Kidney glomerular epithelial cell (primary cell): ENCODE measurements at places on chromosomes 1 and 21.

DNA sequence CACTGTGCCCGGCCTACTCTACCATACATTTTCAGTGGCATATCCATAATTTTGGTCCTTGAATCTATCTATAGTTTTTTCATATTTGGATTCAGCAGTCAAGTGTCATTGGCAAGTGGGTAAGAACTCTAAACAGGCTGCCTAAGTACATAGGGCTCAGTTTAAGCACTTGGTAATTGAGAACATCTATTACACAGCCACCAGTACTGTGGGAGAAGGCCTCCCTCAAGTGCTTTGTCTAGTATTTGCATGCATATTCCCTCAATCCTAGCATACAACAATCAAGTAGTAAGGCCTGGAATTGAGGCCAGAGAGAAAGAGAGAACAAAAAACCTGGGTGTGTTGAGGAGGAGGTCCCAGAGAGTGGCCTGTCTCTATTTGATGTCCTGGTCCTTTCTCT, 325.2 kb downstream of the USP25 start:
- no peak for DNase-seq

- DNase-seq, result no peak
These were observed 49.8 kb downstream of the BCAR3 start for GRCh38 chr1:93631626-93632365.

- DNase-seq, result no peak
These were observed 140.0 kb upstream of the GRIK3 start for GRCh38 chr1:37174341-37174740.

GRCh38 chr1:112358061-112358770, 37.8 kb upstream of the CTTNBP2NL start:
- DNase-seq, result no peak

- DNase-seq, result peak; percentile 46
These were observed at the start of gene TMEM63A for GRCh38 chr1:225881959-225882693. TSS of gene TMEM63A (minus strand) at chr1:225882380. CDS start at chr1:225877580, 4,800 bp downstream.

DNA sequence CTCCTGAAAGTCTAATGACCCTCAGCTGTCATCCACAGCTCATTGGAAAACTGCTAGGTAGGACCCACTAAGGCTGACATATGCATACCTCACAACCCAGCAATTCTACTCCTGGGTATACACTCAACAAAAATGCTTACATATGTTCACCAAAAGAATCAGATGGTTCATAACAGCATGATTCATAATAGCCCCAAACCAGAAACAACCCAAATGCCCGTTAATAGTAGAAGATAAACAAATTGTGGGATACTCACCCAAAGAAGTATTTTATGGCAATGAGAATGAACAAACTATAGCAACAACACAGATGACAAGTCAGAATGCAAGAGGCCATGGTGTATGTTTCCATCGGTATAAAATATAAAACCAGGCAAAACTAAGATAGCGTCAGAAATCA, 124.6 kb downstream of the HLCS start:
- no peak for DNase-seq

GRCh38 chr1:77718181-77718580, 35.7 kb upstream of the ZZZ3 start:
- no peak for DNase-seq

GRCh38 chr1:197921235-197922069, 4.3 kb downstream of the LHX9 start:
- no peak for DNase-seq

DNA sequence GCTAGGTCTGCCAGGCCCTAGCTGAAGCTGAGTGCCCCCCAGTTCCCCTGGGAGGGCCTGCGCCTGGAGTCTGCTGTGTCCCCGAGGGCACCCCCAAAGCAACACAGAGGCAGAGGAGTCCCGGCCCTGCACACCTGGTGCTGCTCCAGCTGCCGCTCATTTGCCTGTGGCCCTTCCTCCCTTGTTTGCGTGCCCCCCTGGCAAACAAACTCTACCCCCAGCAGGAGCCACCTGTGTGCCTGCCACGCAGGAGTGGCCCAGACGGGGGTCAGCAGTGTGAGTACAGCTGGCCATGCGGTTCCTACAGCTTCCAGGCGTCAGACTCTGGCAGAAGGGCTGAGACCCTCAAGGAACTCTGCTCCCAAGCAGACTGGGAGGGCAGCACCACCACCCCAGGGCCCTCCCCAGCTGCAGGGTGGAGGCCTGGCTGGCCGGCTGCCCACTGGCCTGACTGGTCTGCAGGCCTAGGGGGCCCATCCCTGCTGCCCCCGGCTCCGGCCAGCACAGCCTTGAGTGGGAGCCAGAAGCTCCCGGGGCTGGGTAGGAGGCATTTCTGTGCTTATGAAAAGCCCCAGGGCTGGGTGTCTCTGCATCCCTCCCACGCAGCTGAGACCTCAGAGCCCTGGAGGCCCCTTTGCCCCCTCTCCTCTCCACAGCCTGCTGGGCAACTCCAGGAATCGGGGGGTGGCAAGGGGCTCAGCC, 563 bp upstream of the TAS1R3 start:
- no peak for DNase-seq

GRCh38 chr1:23343221-23344110, 618 bp downstream of the HNRNPR start:
- peak; percentile 80 for DNase-seq

DNA sequence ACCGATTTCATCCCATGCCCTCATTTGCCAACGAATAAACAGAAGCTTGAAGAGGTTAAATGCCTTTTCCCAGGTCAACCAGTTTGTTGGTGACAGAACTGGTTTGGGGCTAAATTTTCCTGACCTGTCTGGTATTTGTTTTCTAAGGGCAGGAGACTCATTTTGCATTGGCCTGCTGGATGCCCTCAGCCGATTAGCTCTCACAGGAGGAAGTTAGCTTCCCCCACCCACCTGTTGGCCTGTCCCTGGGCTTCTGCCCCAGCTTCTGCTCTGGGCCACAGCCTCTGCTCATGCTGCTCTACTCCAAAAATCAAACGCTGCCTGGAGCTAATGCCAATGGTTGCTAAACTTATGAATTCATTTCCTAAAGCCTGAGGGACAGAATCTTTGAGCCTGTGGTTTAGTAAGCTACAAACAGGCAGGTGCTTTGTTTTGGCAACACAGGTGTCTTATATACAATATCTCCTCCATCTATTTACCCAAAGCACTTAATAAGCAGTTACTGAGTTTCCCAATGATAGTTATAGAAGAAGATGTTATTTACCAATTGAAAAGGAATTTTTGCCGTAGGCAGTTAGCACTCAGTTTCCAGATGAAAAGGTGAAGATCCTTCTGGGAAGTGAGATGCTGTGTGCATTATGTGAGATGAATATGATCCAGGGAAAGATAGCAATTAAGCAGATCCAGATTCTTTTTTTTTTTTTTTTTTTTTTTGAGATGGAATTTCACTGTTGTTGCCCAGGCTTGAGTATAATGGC, 82.3 kb downstream of the TM2D1 start:
- no peak for DNase-seq

DNA sequence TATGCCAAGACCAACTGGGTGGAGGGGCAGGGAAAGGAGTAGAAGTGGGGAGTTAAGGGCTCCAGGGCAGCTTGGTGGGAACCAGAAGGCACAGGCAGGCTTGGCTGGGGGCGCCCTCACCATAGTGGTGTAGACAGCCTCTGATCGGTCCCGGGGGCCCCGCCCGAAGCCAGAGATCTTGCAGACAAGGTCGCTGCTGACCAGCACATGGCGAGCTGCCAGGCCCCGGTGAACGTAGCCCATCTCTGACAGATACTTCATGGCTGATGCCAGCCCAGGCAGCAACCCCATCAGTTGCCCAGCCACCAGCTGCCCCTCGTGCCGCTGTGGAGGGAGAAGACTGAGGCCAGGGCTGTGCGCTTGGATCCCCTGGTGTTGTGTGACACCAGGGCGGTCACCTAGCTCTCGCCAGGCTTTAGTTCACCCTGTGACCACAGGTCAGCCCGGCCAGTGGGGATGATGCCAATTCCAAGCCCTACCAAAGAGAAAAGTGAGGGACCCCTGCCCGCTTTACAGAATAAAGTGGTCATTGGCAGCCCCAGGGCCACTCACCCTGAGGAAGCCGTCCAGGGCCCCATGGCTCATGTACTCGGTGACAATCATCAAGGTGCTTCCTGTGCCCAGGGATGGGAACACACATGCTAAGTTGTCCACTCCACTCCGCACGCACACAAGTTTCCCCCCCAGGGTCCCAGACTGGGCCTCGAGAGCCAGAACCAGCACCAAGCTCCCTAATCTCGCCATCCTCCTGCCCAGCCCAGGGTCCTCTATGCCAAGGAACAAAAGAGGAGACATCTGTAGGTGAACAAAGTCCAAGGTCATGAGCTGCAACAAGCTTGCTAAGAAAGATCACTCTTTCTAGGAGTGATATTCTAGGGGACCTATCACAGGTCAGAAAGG, 28.2 kb downstream of the CDCA8 start:
- no peak for DNase-seq

GRCh38 chr1:186802388-186802787, 26.4 kb upstream of the PLA2G4A start:
- DNase-seq, result no peak

- no peak for DNase-seq
These were observed 36.5 kb downstream of the EVA1C start for GRCh38 chr21:32448803-32449594.

DNA sequence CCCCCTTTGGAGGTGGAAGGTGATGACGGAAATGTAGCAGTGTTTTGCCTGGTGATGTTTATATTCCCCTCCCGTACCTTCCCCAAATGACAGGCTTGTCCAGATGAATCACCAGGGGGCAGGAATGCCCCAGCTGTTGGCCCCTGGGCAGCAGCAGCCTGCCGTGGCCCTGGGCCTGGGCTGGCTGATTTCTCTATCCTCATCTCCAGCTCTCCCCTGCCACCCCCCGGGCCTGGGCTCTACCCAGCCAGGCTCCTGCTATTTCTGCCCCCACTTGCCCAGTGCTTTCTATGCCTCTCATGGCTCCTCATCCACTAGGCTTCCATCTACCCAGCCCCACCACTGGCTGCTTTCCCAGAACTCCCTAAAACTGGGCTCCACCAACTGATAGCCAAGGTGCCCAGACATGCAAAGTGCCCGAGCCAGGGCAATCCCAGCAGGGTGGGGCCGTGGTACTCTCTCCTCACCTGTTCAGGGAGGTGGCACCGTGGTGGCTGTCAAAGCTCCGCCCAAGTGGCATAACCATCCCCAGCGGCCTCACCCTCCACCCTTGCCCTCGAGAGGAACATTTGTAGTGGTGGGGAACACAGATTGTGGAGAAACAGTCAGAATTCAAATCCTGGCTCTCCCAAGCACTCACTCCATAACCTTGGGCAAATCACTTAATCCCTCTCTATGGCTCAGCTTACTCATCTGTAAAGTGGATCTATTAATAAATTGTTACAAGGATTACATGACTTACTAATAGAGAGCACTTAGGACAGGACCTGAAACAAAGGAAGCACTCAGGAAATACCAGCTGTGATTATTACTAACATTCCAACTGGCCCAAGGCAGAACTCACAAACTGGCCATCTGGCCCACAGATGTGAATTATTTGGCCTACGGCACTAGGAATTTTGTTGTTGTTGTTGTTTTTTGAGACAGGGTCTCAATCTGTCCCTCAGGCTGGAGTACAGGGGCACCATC, 12.8 kb upstream of the ECE1 start:
- no peak for DNase-seq

DNA sequence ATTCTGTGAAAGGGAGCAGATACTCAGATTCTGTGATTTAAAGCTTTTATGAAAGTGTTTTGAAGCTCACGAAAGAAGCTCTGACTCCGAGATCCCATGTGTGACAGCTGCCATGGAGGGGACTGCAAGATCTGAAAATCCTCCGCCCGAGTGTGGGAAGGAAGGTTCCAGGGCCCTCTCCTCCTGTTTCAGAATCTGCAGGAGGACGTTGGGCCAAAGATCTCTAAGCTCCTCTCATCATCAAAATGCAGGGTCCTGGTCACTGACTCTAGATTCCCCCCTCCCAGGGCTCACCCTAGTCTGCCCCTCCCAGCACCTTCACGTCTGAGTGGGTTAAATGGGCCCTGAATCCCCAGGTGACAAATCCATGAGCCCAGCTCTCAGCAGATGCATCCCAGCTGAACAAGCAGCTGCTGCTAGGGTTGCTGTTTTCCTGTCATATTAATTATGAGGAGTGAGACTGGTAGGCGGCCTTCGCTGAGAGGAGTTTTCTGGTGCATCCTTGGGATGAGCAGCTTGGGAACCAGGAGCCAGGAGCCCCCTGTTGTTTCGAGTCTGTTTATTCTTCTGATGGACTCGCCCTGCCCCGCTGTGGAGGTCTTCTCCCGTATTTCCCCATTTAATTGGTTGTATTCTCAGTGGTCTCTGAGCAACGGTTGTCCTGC, 402.0 kb downstream of the MATN1 start:
- DNase-seq, result no peak

DNA sequence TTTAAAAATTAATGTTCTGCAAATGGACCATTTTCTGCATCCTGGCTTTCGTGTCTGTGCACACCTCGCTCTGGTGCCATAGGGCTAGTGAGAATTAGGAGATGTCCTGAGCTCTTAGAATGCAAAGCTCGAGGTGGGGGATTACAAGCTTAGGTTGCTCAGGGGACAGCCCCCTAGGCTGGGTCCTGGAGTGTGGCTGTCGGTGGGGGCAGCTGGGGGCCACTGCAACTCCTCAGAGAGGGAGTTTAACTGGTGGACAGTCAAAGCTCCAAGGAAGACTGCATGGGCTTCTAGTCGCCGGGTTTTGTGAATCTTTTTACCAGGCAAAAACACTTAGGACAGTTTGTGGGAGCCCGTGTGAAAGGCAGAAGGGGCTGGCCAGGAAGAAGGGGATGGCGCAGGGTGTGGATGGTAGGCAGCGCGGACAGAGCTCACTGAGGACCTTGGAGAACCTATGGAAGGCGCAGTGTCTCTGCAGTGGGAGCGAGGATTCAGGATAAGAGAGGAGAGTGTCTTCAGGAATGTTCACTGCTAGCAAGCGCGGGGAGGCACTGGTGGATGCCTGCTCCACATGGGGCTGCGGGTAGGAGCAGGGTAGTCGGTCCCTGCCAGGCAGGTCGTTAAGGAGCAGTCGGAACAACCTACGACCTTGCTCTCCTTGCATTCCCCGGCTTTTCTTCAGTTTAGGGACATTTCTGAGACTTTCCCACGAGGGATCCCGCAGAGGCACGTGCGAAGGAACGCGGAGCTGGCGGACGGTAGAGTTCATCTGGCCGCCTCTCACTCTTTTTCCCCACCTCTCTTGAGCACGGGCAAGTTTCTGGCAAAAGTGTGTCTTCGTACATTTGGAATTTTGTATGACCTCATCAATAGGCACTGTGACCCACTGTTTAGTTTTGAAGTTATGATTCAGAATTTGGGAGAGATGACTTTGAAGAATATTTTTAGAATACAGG, 12.9 kb upstream of the KCNE1 start:
- DNase-seq, result peak; percentile 20

- peak; percentile 40 for DNase-seq
These were observed 705 bp downstream of the KHDRBS1 start for GRCh38 chr1:32014199-32014947.

GRCh38 chr1:116002781-116003420, 26.6 kb downstream of the SLC22A15 start:
- no peak for DNase-seq

GRCh38 chr1:186272486-186272885, 102.6 kb downstream of the TPR start:
- no peak for DNase-seq

GRCh38 chr1:21604208-21604957, 64.8 kb downstream of the RAP1GAP start:
- DNase-seq, result no peak

- no peak for DNase-seq
These were observed 18.3 kb upstream of the EPB41 start for GRCh38 chr1:28895896-28896608.

- no peak for DNase-seq
These were observed 2.0 kb upstream of the ENAH start for GRCh38 chr1:225654688-225655508.
